ENCODE measurements at places on chromosomes 1 and 21. TPM values are rescaled to one million over a fixed set of nuclear protein-coding genes. Genes with fewer than 3 reads are reported as not detected.

The CNR2 gene
- not detected for total RNA-seq

The TNFRSF14 gene
- 12.1 TPM for total RNA-seq

The SERPINC1 gene
- total RNA-seq = not detected

The WNT9A gene
- total RNA-seq = 1.8 TPM

The FAM167B gene
- not detected for total RNA-seq

The HNRNPR gene
- total RNA-seq = 196 TPM

The OPRD1 gene
- total RNA-seq = 0.21 TPM

The LAX1 gene
- total RNA-seq = not detected

The LAMTOR5 gene
- 123 TPM for total RNA-seq

The ITGB2 gene
- 0.09 TPM for total RNA-seq

DNA sequence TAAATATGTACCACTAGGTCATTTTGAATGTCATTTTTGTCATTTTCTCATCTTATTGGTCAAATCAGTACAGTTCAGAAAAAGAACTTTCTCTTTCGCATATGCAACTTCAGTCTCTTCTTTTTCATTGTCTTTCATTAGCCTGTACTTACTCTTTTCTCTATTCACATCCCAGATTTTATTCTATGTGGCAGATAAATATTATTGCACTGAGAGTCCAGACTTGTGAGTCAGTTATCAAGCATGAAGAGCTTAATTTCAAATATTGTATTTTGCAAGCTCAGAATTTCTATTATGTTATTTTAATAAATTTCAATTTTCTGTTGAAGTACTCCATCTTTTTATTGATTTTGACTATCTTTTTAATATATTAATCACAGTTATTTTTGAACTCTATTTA, 105.2 kb upstream of the PALMD start:
- no peak for DNase-seq

GRCh38 chr1:230335861-230336522, 90.1 kb downstream of the PGBD5 start:
- no peak for DNase-seq

DNA sequence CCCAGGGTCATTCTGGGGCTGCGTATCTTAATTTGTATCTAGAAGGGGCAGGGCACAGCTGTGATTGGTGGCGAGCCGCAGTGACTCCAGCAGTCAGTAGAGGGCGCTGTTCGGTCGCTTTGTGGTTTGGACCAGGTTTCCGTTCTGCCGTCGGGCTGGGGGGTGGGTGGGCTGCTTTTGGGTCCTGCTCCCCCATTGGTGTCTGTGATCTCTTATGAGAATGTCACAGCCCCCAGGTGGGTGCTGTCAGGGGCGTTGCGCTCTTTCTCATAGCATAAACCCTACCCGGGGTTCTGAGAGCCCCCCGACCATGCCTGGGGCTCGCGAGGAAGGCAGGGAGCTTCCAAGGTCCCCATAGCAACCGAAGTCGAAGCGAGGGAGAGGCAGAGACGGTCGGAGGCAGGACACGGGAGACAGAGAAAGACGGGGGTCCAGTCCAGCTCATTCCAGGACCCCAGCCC, 5.4 kb downstream of the TFF3 start:
- peak; percentile 64 for DNase-seq

DNA sequence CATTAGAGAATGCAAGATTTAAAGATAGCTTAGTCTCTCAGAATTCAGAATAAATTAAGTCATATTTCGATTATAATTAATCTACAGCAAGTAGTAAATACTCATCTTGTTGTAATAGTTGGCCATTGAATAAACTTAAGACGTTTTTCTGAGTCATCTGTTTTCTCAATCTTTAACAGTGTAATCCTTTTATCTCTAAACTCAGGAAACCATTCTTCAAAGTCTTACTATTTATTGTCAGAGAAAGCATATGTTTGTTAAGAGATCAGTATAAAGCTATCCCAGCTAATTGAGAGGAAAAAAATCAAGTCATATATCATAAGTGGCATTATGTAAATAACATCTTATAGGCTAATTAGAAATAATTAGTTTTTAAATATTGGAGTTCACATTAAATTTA, 201.2 kb upstream of the ADAMTS5 start:
- DNase-seq = no peak

DNA sequence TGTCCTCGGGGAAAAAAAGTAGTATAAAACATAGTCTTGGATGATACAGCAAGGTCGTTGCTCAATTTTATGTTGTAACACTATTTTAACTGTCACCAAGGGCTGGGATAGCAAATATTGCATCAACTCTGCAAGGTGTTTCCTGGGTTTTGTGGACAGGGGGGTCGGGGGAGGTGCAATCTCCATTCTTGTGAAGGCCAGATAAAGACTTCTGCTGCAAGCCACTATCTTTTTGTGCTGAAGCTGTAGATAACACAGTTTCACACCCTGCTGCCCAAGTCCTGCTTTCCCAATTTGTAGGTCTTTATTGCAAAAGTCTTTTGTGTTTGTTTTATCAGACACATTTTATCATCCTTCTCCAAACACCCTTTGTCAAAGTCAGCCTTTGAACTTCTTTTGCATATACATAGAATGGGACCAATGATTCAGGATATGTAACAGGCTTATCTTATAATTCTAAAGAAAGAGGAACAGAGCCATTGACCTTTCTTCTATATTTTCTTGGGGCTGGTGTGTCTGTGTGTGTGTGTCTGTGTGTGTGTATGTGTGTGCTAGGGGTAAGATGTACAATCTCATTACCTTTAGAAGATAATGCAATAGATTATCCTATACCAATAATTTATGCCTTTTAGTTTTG, 140.6 kb downstream of the RUNX1 start:
- no peak for DNase-seq

DNA sequence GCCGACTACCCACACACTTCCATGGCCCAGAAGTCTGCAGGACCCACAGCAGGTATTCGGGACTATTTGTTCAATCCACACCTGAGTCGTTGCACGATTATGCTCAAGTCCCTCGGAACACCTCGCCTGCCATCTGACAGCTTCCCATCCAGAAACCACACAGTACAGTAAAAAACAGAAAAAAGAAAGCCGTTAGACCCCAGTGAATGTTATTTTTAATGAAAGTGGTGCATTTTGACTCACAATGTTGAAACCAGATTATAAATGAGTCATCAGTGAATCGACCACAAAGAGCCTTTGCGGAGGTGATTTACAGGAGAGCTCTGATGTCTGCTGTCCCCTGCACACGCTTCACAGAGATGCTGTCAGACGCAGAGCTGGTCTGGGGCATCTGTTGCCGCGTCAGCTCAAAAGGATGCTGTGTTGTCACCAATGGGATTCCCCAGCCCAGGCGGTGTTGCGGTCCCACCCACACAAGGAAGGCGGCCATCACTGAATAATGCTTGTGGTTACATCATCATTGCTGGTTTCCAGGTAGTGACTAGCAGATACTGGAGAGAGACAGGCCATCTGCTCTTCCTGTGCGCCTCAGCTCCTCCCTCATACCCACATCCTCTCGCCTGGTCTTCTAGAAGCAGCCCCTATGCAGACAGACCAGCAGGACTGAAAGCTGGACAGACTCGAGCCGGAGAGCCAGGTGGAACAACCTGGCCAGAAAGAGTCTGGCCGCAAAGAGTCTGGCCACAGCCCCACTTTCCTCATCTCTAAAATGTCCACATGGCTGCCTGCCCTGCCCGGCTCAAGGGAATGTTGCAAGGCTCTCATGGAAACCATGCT, 116.8 kb downstream of the TOMM20 start:
- peak; percentile 100 for DNase-seq

GRCh38 chr1:33656467-33657005, 184.1 kb downstream of the ZSCAN20 start:
- no peak for DNase-seq

- no peak for DNase-seq
These were observed 20.5 kb upstream of the ACTL8 start for GRCh38 chr1:17734609-17735008.

DNA sequence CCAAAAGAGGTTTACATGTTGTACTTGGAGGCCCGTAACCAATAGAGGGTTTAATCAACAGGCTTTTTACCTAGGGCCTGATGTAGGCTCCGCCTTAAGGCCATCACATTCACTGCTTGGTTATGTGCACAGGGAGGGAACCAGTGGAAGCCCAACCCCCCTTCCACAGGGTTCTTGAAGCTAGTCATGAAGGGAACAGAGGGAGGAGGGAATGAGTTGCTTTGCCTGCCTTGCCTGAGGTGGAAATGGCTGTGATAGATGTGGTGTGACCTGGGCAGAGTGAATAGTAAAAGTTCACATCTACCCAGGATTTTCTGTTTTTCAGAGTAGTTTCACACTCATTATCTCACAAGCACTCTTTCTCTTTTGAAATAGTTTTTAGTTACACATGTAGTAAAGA, 215.1 kb downstream of the ST6GALNAC3 start:
- DNase-seq = no peak

DNA sequence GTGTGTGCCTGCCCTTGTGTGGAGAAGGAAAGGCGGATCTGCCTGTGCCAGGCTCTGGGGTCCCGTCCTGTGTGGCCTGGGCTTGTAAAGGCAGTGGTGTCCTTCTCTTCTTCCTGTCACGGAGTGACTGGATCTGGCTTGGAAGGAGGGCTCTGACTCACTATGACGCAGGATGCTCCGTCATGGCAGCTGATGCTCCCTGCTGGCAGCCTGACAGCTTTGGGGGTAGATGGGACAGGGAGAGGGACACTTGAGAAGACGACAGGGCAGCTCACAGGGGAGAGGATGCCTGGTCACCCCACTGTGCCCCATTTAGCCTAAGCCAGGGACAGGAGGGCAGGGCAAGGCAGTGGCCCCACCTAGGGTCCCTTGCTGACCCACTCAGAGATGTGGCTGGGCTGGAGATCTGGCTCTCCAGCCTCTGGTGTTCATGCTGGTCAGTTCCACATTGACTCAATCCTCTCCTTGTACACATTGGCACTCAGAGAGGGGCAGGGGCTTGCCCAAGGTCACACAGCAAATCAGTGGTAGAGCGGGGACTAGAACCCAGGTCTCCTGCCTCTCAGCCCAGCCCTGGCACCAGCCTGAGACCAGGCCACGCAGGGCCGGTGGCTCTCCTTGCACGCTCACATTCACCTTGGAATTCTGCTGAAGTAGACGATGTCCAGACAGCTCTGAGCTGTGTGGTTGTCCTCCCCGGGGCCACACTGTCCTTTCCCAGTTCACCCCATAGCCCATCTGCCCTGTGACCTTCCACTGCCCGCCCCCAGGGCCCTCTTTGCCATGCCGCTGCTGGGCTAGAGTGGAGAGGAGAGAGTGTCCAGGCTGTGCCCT, 2.8 kb upstream of the FAM131C start:
- DNase-seq = peak; percentile 94

DNA sequence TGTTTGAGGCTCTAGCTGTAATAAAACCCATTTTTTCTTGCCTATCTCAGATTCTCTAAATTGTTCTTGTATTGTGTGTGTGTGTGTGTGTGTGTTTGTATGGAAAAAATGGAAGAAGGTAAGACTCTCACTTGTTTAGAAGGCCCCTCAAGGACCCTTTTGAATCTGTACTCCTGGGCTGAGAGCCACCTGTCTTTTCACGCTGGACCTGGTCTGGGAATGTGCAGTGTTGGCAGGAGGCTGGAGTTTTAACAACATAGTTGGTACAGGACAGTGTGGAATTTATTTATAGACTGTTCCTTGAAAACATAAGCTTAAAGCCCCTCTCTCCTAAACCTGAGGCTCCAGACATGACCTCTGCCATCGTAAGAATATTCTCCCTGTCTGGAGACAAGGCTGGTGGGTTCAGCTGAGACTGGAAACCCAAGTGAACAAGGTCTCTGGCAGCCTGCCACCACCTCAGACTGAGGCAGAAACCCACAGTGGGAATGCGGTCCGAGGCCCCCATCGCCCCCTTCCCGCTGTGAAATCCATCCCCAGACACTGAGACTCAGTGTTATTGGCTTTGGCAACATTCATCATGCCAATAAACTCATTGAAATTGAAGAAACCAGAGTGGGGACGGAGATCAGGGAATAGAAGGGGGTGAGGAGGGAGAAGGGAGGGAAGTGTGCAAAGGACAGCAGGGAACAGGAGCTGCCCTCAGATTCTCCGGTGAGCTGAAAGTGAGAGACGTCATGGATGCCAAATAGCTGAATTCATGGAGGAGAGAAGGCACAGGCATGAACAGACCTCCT, 24.6 kb upstream of the PLXNA2 start:
- no peak for DNase-seq

DNA sequence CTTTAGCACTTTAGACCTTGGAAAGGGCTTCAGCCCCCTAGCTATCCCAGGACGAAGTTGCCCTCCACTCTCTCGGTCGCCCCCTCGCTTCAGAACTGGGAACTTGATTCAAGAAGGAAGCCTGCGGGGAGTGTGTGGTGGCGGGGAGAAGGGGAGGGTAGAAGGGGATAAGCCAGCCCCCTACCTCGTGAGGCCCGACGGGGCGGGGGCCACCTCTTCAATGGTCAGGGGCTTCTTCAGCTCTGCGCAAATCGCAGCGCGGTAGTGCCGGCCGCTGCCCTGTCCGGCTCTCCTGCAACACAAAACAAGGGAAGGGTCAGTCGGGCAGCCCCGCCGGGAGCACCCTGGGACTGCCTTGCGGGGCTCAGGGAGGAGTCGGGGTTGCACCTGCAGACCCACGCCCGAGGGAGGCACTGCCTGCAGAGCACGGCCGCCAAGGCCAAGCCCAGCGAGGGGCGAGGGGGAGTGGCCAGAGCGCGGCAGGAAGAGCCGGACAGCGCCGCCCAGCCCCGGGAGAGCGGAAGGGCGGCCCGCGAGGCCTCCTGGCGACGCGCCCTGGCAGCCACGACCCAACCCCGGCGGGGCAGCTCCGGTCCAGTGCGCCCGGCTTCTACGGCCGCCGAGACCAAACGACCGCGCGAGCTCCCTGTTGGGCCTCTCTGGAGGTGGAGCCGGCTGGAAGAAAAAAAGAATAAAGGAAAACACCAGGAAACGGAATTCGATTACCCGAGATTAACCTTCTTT, 56.2 kb upstream of the RASAL2 start:
- peak; percentile 79 for DNase-seq

- DNase-seq = no peak
These were observed 329.2 kb downstream of the PTPRU start for GRCh38 chr1:29565490-29565889.

DNA sequence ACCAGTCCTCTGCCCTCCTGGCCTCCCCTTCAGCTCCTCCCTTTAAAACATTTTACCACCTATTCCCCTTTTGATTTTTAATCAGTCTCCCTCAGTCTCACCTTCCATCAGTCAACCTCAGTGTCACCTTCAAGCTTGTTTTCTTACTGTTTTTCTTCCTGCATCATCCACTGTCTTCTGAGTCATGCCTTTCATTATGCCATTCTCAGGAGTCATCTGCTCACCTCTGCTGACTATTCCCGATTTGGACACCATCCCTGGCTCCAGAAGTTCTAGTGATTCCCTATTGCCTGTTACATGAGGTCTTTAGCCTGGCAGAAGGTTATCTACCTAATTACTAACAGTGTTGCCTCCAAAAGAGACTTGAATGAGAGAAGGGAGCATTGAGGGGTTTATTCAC, 23.9 kb downstream of the NFASC start:
- DNase-seq = no peak

DNA sequence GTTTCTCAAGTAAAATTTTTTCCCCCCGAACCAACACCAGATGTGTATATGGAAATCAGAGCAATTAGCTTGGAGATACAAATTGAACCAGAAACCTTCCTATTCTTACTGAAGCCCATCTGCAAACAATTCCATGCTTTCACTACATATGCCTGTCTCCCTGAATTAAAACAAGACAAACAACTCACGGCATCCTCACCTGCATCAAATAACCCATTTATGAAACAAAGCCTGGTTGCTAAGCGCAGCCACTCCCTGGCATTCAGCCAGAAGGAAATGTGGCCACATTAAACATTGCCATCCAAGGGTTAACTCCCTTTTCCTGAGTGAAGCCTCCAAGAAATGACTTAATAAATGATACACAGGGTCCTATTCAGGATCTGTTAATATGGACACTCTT, 55.3 kb downstream of the APP start:
- DNase-seq = peak; percentile 27

Measured in Daoy (cell line).